Activated naive CD8-positive, alpha-beta T cell treated with anti-CD3 and anti-CD28 coated beads for 36 hours (primary cell): ENCODE measurements at places on chromosomes 16 and 17.

- no peak for DNase-seq
These were observed 16.8 kb downstream of the TIMM22 start for GRCh38 chr17:1013729-1014090.

- DNase-seq, result no peak
These were observed 49.7 kb downstream of the ACSM1 start for GRCh38 chr16:20647736-20648135.

DNA sequence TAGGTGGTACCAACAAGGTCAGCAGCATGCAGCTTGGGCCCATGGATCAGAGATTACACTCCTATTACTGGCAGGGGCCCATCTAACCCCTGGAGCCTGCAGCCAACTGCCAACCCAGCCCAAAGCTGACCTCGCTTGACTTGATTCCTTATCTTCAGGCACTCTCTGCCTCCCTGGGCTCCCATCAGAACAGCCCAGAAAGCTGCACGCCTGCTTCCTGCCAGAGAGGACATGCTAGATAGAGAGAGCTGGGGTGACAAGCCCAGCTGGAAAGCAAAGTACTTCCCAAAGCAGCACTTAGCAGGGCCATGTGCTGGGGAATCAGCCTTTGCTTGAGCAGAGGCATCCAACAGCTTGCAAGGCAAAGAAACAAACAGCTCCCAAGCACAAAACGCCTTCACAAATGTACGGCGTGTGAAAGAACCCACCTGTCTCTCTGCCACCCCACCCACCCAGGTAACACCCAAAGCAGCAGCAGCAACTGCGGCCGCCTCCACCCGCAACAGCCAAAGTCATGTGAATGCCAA lies 74.2 kb upstream of the NLK start:
- no peak for DNase-seq

DNA sequence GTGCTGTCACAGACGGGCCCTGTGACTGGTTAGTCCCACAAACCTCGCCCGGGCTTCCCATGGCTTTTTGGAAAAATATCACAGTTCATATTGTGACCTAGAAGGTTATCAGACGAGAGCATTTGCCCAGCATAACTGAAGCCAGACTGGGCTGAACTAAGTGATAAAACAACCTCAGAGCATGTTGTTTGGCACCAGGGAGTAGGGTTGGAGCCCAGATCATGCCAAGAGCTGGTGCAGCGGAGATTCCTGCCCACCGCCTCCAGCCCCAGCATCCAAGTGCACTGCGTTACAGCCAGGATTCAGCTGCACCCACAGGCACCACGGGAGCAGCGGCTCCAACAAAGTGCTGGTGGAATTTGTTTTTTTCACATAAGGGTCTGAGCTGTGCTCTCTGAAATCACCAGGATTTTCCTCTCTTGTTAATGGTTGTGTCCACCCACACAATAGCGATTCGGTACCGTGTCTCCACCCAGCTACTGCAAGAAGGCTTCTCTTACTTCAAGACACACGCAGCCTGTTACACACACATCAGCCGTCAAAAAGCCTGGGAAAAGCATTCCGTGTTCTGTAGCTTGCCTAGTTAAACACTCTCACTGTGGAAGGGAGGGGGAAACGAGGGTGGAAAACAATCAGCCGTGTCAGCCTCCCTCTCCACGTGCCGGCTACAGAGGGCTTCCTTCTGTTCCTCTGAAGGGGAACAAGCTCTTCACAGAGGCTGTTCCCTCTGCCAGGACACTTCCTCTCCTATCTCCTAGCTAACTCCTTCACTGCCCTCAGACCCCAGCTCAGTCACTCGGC lies 273.8 kb downstream of the C16orf95 start:
- DNase-seq, result no peak

DNA sequence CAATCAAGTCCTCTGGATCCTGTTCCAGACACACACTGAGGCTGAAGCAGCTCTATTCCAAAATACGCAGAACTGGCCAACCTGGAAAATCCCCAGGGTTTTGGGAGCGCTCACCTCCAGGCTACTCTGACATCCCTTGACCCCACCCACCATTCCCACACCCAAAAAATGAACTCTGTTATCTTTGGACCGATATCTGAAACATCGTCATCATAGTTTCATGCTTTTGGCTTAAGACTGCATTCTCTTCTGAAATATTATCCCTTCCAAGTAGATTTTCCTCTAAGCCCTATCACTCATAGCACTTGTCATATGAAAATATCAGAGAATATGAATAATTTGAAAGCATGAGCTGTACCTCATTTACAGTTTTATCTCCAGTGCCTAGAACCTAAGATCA lies 34.7 kb downstream of the VAT1L start:
- no peak for DNase-seq

GRCh38 chr16:24819462-24820040 lies 26.2 kb upstream of the SLC5A11 start:
- DNase-seq, result no peak

DNA sequence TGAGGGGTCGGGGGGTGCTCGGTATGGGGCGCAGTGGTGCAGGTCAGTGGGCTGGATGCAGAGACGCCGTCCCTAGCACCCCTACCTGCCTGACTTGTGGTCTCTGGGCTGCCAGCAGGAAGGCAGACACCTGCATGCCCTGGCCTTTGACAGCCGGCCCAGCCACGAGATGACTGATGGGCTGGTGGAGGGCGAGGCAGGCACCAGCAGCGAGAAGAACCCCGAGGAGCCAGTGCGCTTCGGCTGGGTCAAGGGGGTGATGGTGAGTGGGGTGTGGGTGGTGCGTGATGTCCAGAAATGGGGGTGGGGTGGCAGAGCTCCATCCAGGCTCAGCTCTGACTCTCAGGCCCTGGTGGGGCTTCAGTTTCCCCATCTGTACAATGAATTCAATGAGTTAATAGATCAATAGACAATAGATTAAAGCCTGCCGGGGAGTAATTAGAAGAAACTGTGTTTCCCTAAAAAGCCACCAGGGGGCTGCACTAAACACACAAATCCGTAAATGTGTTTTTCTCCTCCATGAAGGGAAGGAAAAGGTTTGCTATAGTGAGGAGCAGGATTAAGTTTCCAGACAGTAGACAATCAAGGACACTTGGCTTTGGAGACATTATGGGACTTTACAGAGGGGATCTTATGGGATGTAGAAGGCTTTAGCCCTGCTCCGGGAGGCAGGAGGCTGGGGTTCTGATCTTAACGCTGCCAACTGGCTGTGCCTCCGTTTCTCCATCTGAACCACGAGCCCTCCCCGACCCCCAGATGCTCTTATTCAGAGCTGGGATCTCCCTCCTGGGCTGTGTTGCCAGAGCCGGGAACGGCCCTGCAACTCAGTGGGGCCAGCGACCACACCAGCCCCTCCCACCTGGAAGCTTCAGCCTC lies 2.2 kb downstream of the SLC12A3 start:
- DNase-seq, result no peak

DNA sequence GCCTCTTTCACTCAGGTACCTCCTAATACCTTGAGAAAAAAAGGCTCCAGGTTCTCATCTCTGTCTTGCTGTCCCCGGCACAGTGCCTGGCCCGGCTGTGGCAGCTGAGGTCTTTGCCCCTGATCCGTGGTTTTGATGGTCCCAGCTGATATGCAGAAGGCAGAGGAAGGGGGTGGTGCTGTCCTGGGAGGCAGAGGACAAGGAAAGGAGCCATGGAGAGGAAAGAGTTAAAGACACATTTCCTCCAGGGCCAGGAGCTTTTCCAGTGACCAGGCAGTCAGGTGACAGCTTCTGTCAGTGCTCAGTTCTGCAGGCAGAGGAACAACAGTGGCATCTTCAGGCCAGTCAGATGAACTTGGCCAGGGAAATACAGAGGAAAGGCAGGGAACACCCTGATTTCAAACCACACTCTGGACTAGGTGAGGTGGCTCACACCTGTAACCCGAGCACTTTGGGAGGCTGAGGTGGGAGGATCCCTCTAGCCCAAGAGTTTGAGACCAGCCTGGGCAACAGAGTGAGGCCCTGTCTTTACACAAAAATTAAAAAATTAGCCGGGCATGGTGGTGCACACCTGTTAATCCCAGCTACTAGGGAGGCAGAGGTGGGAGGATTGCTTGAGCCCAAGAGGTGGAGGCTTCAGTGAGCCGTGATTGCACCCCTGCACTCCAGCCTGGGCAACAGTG lies 3.3 kb upstream of the COG1 start:
- no peak for DNase-seq

DNA sequence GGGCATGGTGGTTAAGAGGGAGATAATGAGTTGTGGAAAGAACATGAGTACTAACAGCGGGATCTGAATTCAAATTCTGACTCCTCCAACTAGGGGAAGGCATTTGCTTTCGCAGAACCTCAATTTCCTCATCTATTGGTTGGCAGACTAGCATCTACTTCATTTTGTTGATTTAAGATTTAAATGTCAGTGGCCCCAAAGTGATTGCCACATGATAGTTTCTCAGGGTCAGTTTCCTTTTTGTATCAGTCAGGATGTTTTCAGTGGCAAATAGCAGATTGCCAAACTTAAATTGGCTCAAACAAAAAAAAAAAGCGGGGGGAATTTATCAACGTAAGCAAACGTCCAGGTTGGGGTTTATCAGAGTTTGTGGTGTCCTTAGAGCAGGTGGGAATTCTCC lies 25.1 kb upstream of the NOS2 start:
- no peak for DNase-seq

DNA sequence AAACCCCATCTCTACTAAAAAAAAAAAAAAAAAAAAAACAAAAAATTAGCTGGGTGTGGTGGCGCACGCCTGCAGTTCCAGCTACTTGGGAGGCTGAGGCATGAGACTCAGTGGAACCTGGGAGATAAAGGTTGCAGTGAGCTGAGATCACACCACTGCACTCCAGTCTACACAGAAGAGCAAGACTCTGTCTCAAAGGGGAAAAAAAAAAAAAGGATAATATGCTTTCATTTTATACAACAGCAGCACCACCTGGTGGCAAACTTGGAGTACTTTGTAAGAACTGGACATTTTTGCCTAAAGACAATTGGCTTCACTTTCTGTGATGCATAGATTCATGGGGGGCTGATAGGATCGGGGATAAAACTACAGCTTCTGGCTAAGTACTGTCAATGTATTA lies 8.5 kb downstream of the CHTF8 start:
- DNase-seq, result peak; percentile 43

DNA sequence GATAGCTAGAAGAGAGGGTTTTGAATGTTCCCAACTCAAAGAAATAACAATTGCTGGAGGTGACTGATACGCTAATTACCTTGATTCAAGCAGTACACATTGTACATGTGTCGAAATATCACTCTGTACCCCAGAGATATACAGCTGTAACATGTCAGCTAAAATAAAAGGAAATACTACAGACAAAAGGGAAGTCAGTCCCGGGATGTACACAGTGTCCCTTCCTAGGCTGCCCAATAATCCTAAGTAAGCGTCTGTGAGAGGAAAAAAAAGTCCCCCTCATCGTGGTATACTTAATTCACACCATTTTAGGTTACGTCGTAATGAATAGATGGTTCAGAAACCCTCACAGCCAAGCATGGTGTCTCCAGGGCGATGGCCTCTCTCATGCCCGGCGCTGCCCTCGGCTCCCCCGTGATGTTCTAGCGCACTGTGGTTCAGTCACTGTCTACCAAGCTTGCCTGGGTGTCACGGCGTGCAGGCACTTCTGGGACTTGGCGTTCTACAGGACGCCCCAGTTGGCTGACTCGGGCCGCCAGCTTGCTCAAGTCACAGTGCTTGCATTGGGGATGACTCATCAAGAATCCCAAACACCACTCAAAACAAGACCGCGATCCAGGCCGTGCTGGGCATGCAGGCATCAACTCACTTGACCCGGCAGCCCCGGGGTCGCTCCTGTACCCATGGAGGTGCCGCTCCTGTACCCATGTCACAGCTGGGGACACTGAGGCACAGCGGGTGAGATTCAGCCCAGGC lies 27.6 kb downstream of the CCDC40 start:
- DNase-seq, result no peak

GRCh38 chr17:37750768-37751475 lies 6.1 kb upstream of the HNF1B start:
- DNase-seq, result no peak

DNA sequence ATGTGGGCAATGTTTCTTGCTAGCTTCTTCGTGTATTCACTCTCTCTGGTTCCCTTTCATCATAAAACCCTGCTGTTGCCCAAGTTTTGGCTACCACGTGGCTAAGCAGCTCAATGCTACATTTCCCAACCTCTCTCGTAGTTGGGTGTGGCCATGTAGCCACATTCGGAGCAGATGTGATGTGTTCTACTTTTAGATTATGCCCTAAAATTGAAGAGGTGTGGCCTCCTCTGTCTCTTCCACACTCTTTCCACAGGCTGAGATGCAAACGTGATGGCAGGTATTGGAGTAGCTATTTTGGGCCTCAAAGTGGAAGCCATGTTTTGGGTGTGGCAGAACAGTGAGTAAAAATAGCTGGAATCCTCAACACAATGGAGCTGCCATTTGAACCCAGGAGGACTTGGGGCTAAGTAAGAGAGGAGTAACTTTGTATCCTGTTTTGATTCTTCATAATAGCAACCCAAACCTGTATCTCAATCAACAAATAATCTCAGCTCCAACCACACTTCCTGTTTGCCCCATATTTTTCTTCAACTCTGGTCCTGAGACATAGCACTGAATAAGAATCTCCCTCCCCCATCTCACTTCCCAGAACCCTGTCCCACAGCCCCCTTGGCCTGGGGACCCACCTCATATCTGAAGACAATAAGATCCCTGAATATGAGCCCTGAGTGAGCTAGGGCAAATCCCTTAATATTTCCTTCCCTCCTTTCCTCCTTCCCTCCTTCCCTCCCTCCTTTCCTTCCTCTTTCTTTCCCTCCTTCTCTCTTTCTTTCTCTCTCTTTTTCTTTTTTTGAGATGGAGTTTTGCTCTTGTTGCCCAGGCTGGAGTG lies 4.0 kb downstream of the NUPR1 start:
- DNase-seq, result no peak

DNA sequence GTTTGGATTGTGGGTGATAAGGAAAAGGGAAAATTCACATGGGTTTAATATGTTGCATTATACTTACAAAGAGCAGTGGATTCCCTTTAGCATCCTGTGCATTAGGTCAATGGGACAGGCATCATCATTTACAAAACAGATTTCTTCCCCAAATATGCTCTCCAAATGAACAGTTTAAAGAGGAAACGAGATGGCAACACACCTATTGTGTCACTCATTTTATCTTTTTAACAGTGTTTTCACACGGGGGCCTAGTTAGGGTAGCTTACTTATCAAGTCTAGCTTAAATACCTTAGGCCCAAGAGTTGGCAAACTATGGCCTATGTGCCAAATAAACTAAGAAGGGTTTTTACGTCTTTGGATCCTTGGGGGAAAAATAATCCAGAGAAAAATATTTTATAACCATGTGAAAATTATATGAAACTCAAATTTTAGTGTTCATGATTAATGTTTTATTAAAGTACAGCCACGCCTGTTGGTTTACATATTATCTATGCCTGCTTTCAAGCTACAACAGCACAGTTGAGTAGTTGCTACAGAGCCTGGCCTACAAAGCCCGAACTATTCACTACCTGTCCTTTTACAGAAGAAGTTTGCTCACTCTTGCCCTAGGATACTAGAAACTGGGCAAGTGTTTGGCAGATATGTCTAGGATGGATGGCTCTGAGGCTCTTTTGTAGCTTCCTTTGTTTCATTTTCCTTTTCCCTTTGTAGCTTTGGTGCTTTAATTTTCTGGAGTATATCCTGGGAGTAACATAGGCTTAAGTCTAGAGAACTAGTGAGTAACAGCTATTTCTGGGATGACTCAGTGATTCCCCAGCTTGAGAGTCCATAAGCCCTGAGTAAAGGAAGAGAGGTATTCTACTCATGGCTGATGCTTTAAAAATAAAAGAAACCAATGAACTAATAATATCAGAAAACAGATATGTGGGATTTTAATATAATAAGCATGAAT lies 12.4 kb downstream of the NUP93 start:
- DNase-seq, result no peak

- DNase-seq, result no peak
These were observed 30.3 kb downstream of the CACNA1H start for GRCh38 chr16:1182950-1183907.
